ENCODE measurements at places on chromosomes 12 and 14.

GRCh38 chr12:88839486-88839885 lies 259.2 kb upstream of the KITLG start:
- DNase-seq = no peak

GRCh38 chr12:5073054-5073453 lies 29.4 kb downstream of the KCNA5 start:
- DNase-seq = no peak

GRCh38 chr12:68097386-68097785 lies 62.2 kb downstream of the IFNG start:
- no peak for DNase-seq

- DNase-seq = no peak
Observed at GRCh38 chr12:22935090-22935489, 310.1 kb downstream of the ETNK1 start.

- DNase-seq = no peak
Observed at GRCh38 chr12:24034894-24035293, 85.4 kb upstream of the SOX5 start.

DNA sequence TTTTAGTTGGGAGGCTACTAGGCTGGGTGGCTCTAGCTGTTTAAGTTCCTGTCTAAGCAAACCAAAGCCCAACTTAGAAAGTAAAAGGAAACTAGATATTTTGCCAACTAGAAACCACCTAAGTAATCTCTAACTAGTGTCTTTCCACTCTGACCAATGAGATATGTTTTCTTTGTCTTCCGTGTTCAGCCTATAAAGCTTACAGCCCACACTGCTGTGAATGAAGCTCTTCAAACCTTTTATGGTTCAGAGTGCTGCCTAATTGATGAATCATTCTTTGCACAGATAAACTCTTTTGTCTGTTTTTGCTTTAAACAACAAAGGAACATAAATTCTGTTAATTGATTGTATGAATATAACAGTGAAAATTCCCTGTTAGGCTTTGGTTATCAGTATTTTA lies 66.1 kb downstream of the FUT8 start:
- peak; percentile 68 for DNase-seq

GRCh38 chr12:109736552-109737108 lies 23.0 kb downstream of the FAM222A start:
- DNase-seq = no peak

- no peak for DNase-seq
Observed at GRCh38 chr14:94392510-94392935, 4.1 kb upstream of the SERPINA1 start.

- peak; percentile 22 for DNase-seq
Observed at GRCh38 chr14:52080808-52081755, 12.2 kb upstream of the NID2 start.

DNA sequence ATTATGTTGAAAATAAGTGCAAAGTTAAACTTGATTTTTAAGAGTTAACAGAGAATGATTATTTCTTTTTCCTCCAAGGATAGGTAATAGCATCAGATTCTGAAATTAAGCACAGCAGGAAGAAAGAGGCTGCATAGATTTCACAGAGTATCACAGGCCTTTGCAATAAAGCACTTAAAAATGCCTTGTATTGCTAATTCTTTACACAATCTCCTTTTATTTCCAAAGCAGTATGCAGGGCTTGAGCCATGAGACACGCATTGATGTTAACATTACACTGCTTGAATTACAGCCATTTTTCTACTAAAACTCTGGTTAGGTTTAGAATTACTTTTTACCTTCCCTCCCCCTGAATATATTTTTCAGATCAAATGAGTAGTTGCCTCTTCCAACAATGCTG lies 398.3 kb downstream of the BCAT1 start:
- DNase-seq = no peak

DNA sequence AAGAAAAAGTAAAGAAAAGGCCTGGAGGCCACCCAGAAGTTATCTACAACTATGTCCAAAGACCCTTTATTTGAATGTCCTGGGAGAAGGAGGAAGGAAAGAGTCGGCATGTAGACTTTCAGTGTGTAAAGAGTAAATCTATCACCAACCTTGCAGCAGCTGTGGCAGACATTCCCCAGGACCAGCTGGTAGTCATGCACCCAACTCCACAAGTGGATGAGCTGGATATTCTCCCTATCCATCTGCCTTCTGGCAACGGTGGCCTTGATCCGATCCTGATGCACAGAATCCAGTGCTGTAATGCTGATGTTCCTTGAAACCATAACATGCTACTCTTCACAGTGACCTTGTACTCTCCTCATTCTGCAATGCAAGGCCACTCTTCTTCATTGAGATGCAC lies 27.3 kb downstream of the KRT76 start:
- no peak for DNase-seq

- DNase-seq = peak; percentile 52
Observed at GRCh38 chr14:77316872-77317301, 3.8 kb downstream of the POMT2 start.

GRCh38 chr12:50520416-50521207 lies 15.8 kb downstream of the DIP2B start:
- DNase-seq = no peak

GRCh38 chr12:114689075-114689994 lies 5.4 kb upstream of the TBX3 start:
- DNase-seq = no peak

GRCh38 chr12:29655861-29656260 lies 127.9 kb downstream of the TMTC1 start:
- DNase-seq = no peak

DNA sequence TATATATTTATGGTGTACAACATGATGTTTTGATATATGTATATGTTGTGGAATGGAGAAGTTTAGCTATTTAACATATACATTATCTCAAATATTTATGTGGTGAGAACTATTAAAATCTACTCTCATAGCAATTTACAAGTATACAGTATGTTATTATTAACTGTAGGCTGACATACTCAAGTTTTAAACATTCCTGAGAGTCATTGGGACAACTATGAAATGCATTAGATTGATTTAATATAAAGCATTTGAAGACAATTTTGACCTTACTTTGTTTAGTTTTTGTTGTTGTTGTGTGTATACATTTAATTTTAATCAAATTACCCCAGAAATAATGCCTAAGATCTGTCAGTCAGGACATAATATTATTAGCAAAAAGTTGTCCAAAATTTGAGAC lies 99.5 kb downstream of the LRRK2 start:
- DNase-seq = no peak

- DNase-seq = no peak
Observed at GRCh38 chr12:50047693-50048250, 9.6 kb upstream of the ASIC1 start.

DNA sequence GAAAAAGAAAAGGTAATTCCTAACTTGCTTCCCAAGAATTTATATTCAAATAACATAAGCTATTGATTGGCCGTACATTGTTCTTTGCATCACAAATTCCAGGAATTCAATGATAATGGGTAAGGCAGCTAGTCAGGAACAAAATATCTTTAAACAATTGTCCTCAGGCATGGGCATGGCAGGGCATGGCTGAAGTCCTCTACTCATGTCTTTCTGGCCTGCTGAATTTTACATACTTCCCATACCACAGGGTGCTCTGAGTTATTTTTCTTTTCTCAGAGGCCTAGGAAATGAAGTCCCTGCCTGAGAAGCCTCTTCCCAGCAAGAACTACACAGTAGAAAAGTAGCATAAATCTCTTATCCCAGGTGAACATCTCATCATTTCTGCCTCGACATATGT lies 15.1 kb upstream of the DRAM1 start:
- no peak for DNase-seq

GRCh38 chr14:105187935-105188524 lies 6.9 kb upstream of the NUDT14 start:
- DNase-seq = no peak

DNA sequence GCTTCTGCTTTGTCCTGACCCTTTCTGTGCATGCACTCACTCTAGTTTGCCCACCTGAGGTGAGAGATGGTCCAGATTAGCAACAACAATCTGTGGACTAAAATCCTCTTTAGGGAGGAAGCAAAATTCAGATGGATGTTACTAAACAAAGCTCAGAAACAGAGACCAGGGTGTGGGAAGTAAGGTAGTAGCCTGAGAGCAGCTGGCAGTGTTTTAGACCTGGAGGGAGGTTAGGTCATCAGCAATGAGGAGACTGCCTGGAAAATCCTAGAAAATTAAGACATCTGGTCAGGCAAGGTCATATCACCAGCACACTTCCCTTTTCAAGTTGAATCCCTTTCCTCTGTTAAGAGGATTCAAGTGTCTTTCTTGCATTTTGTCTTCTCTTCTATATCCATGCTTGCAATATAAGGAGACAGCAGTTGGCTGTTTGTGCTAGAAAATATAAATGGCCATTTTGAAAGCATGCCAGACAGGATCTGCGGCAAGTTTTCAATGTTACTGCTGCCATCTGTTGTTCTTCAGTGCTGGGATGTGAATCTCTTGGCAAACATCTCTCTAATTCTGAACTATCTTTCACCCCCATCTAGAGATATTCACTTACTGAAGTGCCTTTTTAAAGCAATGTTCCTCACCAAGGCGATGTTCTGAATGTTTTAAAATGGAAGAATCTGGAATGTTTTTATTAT lies 266.4 kb downstream of the NAV3 start:
- DNase-seq = peak; percentile 37

DNA sequence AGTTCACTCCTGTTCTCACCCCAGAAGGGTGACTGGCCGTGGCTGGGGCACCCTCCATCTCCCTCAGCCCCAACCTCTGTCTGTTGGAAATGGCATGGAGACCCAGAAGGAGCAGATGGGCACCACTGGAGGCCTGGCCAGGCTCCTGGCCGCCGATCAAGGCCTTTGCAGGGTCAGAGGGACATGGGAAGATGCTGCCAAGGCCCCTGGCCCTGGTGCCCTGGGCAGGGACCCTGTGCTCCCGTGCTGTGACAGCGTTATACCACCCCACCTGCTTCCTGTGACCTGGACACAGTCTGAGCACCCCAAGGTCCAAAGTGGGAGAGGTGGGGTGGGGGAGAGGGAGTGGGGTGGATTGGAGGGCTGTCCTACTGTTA lies 3.5 kb downstream of the INF2 start:
- DNase-seq = no peak

DNA sequence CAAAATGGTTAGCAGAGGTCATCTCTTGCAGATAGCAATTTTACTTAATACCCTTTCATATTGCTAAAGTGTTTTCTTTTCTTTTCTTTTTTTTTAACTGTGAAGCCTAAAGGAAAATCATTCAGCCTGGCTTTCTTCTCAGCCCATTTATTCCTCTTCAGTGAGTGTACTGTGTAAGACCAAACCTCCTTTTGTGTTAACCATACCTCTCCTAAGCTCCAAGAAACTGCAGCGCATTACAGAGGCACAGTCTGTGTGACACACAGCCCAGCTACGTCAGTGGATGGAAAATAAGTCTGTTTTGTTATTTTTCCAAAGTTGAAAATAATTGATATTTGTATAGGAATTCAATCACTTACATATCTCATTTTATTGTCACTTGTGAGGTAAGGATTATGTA lies 21.7 kb downstream of the DCAF5 start:
- no peak for DNase-seq

DNA sequence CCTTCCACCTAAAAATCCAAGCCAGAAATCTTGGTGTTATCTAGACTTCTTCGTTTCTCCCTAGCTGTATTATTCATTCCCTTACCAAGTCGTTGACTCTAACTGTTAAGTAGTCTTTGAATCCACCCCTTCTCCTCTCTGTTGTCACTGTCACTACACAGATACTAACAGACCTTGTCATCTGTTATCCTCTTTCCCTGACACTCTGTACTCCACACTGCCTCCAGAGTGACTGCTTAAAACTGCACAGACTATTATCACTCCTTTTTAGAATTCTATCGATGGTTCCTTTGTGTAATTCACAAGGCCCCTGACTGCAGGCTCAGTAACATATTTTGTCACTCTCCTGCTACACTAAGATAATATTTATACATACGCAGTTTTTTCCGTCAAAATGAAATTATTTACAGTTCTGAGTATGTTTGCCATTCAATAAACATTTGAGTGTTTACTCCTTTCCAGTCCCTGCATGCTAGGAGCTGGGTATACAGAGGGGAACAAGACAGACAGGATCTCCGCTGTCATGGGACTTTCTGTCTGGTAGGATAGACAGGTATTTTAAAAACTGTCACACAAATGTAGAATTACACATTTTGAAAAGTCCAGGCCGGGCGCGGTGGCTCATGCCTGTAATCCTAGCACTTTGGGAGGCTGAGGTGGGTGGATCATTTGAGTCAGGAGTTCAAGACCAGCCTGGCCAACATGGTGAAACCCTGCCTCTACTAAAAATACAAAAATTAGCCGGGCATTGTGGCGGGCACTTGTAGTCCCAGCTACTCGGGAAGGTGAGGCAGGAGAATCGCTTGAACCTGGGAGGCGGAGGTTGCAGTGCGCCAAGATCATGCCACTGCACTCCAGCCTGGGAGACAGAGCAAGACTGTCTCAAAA lies 3.8 kb downstream of the MARS1 start:
- DNase-seq = no peak

GRCh38 chr12:19129486-19130223 lies at the start of gene PLEKHA5:
Gene PLEKHA5 (plus strand): TSS chr12:19129733. CDS start chr12:19129800, 67 bp downstream.
- peak; percentile 75 for DNase-seq

DNA sequence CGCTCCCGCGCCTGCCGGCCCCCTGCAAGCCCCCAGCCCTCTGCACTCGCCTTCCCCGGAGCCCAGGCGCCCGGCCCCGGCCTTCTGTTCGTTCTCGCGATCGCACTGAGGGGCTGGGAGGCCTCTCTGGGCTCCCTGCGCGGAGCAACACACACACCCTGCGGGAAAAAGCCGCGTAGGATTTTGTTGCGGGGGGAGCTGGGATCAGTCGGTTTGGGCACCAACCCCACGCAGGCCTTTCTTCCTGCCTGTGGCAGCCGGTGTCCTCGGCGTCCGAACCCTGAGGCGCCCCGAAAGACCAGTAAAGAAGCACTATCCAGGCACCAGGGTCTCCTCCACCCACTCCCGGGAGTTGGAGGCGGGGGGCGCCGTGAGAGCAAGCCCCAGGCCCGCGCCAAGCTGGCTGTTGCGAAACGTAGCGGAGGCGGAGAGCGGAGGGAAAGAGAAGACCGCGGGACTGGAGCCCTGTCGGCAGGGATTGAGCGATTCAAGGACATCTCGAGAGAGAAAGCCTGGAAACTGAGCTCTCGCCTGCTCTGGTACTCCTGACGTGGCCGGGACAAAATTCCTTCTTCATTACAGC lies 1.9 kb upstream of the HOXC5 start:
- no peak for DNase-seq

- no peak for DNase-seq
Observed at GRCh38 chr12:58732894-58733293, 187.4 kb downstream of the LRIG3 start.

- DNase-seq = no peak
Observed at GRCh38 chr12:46364777-46365580, 7.6 kb downstream of the SLC38A2 start.

GRCh38 chr12:27814411-27814810 lies 34.4 kb upstream of the MANSC4 start:
- no peak for DNase-seq
